ENCODE measurements at places on chromosomes 7 and 10. TPM values are rescaled to one million over a fixed set of nuclear protein-coding genes. Genes with fewer than 3 reads are reported as not detected.
A peak's percentile ranks its signal among the peaks of the same experiment; 100 is the strongest.

DNA sequence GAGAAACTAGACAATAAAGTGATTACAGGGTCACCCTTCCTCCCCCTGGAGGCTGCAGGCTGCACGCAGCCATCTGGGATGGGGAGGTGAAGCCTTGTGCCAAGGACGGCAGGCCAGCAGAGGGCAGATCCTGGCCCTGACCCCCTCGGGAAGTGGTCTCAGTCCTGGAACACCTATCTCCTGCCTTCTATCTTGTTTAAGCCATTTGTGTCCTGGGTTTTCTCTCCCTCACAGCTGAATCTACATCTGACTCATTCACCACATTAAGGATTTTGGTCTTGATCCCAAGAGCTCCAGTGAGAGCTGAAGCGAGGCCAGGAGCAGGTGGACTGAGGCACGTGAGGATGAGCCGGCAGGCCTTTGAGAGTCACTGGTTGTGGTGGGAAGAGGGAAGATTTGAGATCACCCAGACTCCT lies 16.4 kb upstream of the PARP12 start:
- DNase-seq = peak; percentile 32

The DNAJC12 gene
- 15.8 TPM for total RNA-seq

DNA sequence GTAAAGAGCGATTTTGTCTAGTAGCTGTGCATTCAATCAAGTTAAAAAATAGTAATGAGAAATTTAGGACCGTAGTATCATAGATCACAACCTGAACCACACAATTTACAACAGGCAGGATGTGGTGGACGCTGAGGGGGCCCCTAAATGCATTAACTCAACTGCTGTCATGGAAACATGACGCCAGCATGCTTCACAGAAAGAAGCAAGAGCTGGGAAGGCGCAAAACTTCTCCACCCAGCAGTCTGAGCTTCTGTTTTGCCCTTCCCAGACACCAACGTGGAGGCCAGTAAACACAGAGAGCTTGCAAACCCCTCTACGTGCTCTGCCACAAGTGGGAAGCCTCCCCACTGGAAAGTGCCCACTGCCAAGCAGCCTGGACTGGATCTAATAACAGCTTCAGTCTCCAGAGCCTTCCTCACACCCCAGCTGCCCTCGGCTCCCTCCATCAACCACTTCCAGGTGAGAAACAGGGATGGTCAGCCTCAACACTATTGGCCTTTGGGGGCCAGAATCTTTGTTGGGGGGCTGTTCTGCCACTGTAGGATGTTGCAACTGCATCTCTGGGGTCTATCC lies 151.8 kb downstream of the SFMBT2 start:
- no peak for DNase-seq

DNA sequence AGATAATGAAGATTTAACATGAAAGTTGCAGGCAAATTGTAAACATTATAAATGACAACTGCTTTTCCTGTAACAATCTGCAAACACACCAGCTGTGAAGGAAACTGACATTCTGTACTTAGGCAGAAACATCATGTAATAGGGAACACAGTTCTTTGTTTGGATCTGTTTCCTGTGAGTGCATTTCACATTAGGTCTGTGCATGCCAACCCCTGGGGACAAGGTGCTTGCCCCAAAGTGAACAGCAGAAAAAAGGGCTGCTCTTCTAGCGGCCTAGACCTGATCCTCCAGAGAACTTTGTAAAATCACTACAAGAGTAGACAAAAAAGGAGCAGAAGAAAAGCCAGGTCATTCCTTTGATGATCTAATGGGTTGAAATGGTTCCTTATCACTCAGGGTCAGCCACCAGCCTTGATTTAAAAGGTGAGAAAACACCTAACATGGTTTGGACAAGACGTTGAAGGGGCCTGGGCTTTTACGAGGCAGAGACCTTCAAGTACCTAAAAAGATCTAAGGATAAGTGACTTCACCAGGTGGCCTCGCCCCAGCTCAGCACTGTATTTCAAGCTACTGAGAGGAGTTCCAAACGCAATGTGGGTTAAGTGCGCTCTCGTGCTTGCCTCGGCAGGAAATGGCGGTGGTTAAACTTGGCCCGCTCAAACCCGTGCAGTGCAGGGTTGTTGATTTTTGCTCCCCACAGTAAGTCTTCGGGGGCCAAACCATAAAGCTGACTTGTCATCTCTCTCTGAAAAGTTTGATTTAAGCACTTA lies 249.7 kb downstream of the CREB5 start:
- no peak for DNase-seq

DNA sequence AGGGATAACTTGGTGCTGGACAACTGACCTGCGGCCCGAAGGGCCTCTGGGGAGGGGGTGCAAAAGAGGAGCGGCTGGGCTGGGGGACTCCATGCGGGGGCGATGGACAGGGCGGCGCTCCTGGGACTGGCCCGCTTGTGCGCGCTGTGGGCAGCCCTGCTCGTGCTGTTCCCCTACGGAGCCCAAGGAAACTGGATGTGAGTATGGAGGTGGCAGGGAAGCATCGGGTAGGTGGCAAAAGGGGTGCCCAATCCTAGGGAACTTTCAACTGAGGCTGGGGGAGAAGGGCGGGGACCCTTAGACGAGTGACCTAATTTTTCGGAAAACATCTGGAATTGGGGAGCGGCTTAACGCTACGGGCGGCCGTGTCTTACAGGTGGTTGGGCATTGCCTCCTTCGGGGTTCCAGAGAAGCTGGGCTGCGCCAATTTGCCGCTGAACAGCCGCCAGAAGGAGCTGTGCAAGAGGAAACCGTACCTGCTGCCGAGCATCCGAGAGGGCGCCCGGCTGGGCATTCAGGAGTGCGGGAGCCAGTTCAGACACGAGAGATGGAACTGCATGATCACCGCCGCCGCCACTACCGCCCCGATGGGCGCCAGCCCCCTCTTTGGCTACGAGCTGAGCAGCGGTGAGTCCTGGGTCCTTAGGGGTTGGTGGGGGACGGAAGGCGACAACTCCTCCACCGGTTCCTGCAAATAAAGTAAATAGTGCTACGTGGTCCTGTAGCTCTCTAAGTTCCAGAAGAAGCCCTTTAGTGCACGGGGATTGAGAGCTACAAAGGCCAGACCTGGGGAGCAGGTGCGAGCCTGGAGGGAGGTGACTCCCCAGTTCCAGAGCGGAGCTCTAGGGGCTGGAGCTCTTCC lies 622 bp downstream of the WNT16 start:
- peak; percentile 19 for DNase-seq

- no peak for DNase-seq
Observed at GRCh38 chr7:137747359-137748031, 99.3 kb downstream of the DGKI start.

The PRF1 gene
- total RNA-seq = not detected

The OR13A1 gene
- total RNA-seq = not detected

- DNase-seq = peak; percentile 34
Observed at GRCh38 chr7:129502708-129503685, 666 bp downstream of the SMKR1 start.

The ASL gene
- 58.7 TPM for total RNA-seq

DNA sequence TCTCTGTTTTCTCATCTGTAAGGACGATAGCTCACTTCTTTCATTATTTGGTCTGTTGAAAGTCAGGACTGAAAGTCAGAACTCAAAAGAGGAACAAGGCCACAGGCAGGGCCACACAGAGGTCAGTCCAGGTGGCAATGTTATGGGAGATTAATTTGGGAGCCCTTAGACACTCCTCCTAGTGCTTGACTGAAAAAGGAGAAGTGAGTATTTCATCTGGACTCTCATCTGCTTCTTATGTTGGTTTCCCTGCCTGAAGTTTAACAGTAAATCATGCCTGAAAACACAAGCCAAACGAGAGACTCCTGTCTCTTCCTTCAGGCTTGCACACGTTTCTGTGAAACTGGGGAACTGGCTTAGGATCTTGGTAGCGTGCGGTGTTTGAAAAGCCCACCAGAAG lies 248.5 kb downstream of the BUB3 start:
- no peak for DNase-seq

The AIFM2 gene
- 0.74 TPM for total RNA-seq

- DNase-seq = peak; percentile 73
Observed at GRCh38 chr7:38105874-38106483, 72.1 kb upstream of the STARD3NL start.

GRCh38 chr7:54812756-54813322 lies 53.8 kb upstream of the SEC61G start:
- DNase-seq = no peak

GRCh38 chr10:7945034-7945433 lies 109.5 kb upstream of the GATA3 start:
- peak; percentile 19 for DNase-seq

DNA sequence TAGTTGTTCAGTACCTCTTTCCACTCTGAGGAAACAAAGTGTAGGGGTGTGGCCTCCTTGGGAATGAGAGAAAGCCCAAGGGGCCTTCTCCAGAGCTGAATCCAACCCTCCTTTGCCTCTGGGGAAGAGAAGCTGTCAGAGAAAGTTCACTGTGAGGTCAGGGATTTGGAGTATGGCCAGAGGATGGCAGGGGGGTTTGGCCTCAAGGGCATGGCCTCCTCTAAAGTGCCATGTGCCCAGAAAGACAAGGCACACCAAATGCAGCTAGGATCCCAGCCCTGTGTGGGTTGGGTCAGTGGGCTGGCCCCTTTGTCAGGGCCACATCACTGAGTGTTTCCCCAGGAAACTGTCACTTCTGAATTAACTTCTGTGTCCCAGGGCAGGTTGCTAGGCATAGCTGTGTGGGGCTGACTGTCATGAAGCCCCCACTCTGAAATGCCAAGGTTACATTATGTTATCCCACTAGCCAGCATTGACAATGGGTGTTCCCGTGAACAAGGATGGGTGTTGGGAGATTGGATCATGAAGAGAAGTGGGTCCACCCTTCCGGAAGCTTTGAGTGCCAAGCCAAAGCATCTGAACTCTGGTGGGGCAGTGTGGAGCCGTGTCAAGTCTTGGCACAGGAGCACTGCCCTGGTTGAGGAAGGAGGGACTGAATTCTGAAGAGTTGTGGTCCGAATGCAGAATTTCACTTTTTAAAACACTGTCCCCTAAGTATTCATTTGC lies 123.3 kb downstream of the ZMIZ1 start:
- no peak for DNase-seq

- DNase-seq = no peak
Observed at GRCh38 chr7:33516568-33516967, 387.2 kb downstream of the BBS9 start.

- no peak for DNase-seq
Observed at GRCh38 chr10:30055226-30055662, 4.1 kb downstream of the JCAD start.

- DNase-seq = no peak
Observed at GRCh38 chr7:129262324-129262723, 37.5 kb downstream of the AHCYL2 start.

- DNase-seq = no peak
Observed at GRCh38 chr10:22984066-22984465, 56.2 kb downstream of the ARMC3 start.

GRCh38 chr10:72342911-72343310 lies 11.8 kb downstream of the DNAJB12 start:
- DNase-seq = no peak

DNA sequence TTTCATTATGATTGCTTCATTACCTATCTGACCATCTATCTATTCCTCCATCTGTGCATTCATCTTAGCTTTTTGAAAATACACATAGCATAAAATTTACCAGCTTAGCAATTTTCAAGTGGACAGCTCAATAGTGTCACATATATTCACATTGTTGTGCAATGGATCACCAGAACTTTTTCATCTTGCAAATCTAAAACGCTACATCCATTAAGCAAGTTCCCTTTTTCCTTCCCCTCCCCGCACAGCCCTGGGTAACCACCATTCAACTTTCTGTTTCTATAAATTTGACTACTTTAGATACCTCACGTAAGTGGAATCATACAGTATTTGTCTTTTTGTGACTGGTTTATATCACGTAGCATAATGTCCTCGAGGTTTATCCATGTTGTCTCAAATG lies 78.0 kb upstream of the ADRB1 start:
- no peak for DNase-seq

DNA sequence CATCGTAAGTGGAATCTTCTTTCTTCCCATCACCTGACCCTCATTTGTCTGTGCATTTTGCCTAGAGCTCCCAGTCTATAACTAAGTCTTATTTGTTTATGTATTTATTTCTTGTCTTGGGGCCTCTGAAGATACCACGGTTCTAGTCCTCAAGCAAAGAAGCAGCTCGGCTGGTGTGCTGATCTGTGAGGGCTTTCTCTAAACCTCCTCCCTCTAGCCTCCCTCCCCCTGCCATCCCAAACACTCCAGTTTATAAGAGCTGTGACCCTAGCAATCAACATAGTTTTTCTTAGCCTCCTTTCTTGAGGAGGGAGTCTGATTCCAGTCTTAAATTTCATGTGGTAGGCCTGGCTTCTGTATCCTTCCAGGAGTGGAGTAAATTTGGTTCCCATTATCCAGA lies 15.7 kb upstream of the NDUFA5 start:
- no peak for DNase-seq

The PTEN gene
- 24.5 TPM for total RNA-seq

The HDAC9 gene
- total RNA-seq = 5.6 TPM

DNA sequence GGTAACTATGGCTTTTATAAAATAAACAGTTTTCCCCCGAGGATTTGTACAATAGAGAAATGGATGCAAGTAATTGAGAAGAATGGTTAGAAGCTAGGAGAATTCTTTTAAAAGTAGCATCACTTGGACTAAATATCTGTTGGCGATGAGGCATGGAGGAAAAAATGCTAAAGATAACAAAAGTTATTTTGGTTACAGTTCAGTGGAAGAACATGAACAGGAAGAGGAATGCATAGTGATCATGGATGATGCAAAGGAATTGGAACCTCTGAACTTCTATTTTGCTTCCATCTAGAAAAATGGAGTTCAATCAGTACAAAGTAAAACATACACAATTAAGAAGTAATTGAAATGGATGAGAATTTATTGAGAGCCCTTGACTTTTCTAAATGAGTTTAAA lies 32.9 kb downstream of the ENTPD1 start:
- no peak for DNase-seq

DNA sequence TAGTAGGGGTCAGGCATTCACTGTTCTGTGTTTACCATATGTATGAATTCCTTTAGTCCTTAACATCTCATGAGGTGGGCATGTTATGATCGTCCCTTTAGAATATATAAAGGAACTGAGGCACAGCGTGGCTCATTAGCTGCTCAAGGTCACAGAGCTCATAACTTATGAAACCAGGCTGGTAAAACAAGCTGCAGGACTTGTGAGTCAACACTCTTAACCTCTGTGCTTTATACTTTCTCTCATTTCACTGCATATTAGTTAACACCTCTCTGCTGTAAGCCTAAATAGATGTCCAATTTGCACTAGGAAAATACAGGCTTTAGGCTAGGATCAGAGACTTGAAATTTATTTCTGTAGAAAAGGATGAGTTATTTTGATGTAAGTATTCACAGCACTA lies 180.3 kb upstream of the HDAC9 start:
- no peak for DNase-seq

GRCh38 chr7:35316549-35316948 lies 62.6 kb upstream of the TBX20 start:
- DNase-seq = no peak

- no peak for DNase-seq
Observed at GRCh38 chr7:96657347-96658021, 52.2 kb downstream of the SEM1 start.

DNA sequence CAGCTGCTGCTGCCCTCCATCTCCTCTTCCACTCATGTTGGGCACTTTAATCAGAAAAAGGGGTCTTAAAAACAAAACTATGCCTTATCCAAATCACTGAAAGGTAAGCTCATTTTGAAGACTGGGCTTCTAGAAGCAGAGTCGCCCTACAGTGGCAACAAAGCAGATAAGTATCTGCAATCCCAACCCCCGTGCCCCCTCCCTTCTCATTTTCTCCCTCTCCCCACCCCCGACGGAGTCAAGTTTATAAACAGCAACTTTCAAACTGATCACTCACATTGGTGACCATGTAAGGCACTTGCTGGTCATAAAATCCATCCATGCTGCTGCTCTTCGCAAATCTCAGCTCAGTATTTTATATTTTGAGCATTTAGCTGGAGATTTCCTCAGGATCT lies 738 bp downstream of the ETV1 start:
- peak; percentile 86 for DNase-seq

All from G401 (cell line).